ENCODE measurements at places on chromosomes 16 and 17.

- DNase-seq, result no peak
Measured at GRCh38 chr17:42288803-42289610, 709 bp downstream of the STAT5A start.

GRCh38 chr17:34620458-34620857, 41.1 kb downstream of the TMEM132E start:
- DNase-seq, result no peak

DNA sequence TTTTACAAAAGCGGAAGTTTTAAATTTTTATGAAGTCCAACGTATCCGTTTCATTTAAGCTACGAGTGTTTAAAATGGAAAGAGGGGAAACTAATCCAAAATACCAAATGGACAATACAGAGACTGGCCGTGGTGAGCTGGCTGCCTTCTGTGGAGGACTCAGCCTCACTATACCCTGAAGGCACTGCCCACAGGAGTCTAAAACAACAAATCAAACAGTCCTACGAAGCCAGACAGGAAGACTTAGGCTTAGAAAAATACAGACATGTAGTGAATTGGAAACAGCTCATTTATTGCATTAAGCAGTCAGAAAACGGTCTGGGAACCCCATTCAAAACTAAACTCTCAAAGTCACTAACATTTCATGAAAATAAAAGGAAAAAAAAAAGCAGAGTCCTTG, 75.1 kb downstream of the CYTH1 start:
- no peak for DNase-seq

DNA sequence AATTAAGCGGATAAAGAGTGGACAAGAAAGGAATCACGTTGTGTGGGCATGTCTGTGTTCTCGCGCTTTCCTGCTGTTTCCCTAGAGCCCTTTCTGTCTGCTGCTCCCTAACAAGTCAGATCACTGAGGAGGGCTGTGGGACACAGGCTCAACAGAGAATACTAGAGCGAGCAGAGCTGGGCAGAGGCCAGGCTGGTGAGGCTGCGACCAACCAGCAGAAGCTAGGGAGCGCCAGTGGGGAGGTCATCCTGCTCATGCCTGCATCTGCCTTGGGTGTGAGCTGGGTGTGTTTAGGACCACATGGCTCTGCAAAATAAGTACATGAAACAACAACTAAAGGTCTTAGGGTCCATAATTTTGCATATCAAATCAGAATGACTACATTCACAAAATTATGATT, 11.5 kb upstream of the FOXJ1 start:
- no peak for DNase-seq

- DNase-seq, result no peak
Measured at GRCh38 chr16:64907844-64908243, 214.0 kb downstream of the CDH11 start.

GRCh38 chr17:75824666-75825065, 19.5 kb downstream of the UNC13D start:
- DNase-seq, result no peak

GRCh38 chr17:29111816-29112499, 68.2 kb downstream of the MYO18A start:
- DNase-seq, result peak; percentile 42

- no peak for DNase-seq
Measured at GRCh38 chr17:44940317-44940716, 7.3 kb downstream of the KIF18B start.

DNA sequence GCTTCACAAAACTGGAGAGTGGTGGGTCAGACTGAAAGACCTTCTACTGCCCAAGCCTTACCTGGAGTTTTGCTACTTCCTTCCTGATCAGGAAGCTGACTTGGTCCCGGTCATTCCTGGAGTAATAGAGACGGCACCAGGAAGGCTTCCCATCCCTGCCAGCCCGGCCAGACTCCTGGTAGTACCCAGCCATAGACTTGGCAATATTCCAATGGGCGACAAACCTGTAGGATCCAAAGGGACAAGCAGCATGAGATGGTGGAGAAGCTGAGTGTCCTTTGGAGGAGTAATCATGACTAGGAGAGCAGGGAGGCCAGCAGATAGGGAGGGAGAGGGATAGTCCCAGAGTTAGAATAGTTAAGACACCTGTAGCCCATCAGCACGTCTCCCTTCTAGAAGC, 8.7 kb downstream of the RECQL5 start:
- DNase-seq, result no peak

DNA sequence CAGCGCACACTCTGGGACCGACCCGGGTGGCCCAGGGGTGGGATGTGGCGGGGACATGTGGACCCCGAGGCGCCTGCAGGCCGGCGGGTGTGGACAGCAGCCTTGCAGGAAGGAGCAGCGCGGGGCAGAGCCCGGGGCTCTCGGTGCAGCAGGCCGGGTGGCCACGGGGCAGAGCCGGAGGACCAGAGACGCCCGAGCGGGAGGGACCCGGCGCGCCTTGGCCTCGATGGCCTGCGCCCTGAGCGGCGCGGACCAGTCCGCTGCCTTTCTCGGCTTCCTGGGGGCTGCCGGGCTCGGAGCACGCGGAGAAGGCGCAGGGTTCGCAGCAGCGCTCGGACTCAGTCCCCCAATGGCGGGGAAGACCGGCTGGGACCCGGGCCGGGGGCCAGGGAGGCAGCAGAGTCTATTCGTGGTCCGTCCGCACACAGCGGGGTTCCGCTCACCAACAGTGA, 43.4 kb downstream of the OSBPL7 start:
- no peak for DNase-seq

DNA sequence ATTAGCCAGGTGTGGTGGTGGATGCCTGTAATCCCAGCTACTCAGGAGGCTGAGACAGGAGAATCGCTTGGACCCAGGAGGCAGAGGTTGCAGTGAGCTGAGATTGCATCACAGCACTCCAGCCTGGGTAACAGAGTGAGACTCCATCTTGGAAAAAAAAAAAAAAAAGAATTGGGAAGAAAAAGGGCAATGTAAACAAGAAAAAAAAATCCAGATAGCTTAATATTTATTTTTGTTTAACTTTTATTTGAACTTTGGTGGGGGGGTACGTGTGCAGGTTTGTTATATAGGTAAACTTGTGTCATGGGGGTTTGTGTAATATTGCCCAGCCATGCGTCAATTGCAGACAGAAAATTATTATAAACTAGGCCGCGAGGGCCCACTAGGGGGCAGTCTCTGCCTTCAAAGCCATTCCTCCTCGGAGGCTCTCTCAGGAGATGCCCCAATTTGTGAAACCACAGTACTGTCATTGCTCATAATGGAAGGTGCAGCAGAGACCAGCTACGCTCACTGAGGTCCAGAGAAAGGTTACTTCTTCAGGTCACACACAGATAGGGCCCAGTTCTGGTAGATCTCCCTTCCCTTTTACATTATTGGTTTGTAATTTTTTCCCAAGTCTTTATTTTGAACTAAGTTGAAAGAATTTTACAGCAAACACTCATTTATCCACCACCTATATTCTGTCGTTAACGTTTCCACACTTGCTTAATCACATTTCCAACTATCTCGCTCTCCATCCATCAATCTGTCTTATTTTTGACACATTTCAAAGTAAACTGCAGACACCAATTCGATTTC, 206.2 kb downstream of the PRKCB start:
- peak; percentile 59 for DNase-seq

Data from stimulated activated CD8-positive, alpha-beta memory T cell treated with anti-CD3 and anti-CD28 coated beads, Interleukin-15, amount 100 ng/mL, for 1 hour (primary cell).